ENCODE measurements at places on chromosomes 11 and 22.

GRCh38 chr11:44950625-44951476, at the start of gene TP53I11:
Gene TP53I11 (minus strand): TSS chr11:44950883. CDS start chr11:44938335, 12,548 bp downstream.
- peak; percentile 86 for DNase-seq

DNA sequence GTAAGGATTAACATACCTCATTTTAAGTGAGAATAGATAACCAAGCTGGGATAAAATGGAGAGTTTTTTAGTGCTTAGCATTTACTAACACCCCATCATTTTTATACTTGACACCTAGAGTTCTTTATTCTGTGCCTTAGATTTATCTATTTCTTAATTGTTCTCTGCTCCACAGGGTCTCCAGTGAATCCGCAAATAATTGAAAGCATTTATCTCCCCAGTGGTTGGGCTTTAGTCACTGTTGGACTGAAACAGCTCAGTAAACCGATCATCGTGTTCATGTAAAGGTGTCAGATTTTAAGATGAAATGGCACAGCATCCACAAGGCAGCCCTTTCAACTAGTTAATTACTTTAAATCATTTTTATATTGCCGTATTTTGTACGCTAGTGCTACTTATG, 17.8 kb upstream of the GRIA4 start:
- no peak for DNase-seq

DNA sequence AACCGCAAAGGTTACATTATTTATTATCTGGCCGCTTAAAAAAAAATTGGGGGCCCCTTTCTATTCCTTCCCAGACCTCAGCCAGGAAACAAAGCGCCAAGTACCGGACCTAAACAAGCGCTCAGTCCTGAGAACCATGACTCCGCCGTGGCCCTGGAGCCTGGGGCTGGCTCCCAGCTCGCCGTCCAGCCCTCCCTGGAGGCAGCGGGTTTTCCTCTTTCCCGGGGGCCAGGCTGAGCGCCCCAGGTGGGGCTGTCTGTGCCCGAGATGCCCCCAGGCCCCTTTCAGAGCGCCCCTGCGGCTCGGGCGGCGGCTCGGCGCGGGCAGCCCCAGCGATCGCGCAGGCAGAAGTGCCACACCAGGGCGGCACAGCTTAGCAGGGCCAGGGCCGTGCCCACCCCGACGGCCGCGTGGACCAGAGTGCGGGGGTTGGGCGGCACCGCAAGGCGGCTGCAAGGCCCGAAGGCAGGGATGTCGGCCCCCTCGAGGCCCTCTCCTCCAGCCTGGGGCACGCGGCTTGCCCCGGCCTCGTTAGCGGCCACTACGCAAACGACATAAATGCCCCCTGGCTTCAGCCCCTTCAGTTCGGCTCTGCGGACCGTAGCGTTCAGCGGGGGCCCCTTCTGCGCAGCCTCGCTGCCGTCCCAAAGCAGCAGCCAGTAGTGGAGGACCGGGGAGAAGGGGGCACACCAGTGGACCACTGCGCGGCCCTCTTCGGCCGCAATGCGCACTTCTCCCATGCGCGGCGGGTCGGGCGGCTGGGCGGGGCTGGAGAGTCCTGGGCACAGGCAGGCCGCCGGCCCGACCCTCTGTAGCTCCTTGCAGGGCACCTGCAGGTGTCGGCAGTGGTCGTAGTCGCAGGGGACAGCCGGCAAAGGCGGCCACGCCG, 1.6 kb downstream of the LRRN4CL start:
- DNase-seq = no peak

- DNase-seq = no peak
Observed at GRCh38 chr11:114815176-114815575, 136.8 kb downstream of the NXPE2 start.

GRCh38 chr11:65492637-65493366, 6.0 kb upstream of the MALAT1 start:
- peak; percentile 93 for DNase-seq

GRCh38 chr22:29693161-29693560, 26.6 kb upstream of the CABP7 start:
- no peak for DNase-seq

DNA sequence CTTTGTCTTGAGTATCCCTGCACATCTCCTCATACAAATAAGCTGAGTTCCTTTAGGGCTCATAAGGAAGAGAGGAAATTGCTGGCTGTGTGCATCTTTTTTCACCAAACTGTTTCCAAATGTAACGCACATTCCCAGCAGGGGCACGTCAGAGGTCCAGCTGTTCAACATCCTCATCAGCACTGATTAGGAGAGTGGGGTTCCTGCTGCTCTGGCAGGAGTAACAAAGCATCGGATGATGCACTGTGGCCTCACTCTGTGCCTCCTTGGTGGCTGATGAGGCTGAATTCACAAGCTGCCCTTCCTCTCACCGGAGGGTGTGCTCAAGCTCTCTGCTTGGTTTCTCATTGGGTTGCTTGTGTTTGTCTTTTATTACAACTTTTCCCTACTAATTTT, 35.5 kb upstream of the SLC25A1 start:
- no peak for DNase-seq

GRCh38 chr22:20093418-20094196, 13.6 kb downstream of the DGCR8 start:
- DNase-seq = no peak

DNA sequence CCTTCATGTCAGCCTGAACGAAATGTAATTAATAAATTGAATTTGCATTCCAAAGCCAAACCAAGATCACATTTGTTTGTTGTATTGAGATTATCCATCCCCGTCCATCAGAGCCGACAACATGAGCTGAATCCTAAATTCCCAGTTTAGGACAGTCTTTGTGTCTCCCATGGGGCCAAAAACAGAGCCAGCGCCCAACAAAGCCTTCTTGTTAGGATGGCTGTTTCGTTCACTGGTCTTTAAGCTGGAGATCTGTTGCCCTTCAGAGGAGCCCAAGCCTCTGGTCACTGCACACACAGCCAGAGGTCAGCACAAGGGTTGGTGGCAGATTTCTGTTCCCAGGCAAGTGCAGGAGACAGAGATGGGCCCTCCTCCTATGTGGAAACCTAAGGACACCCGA, 25.8 kb downstream of the DSCAML1 start:
- DNase-seq = no peak

- DNase-seq = no peak
Observed at GRCh38 chr22:37018815-37019308, 385 bp downstream of the TST start.

Measured in suprapubic skin (tissue), 4 donors.